Epithelial cell of prostate (primary cell): ENCODE measurements at places on chromosomes 1 and 21.

DNA sequence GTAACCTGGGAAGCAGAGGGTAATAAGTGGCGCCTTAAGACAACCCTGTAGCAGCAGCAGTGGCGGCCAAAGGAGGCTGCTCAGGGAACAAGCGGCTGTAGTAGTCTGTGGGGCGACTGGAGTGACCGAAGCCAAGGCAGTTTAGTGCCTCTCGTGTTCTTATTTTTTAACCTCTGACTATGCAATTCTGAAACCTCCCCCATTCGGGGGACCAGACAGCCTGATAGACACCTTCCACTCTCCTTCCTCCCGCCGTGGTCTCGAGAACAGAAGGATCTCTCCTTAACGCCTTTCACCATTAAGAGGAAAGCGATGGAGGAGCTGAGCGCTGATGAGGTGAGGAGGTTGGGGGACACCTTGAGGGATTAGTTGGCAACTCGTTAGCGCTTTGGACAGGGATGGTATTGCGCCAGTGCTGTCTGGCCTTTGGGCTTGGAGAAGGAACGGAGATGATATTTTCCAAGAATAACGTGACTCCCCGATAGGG, 644 bp downstream of the UBE4B start:
- no peak for DNase-seq

GRCh38 chr1:234933475-234933874, 195.2 kb downstream of the TOMM20 start:
- no peak for DNase-seq

GRCh38 chr21:42690586-42690985, 37.2 kb downstream of the PDE9A start:
- no peak for DNase-seq

- DNase-seq, result no peak
Measured at GRCh38 chr21:46229133-46229922, 754 bp upstream of the LSS start.

- no peak for DNase-seq
Measured at GRCh38 chr1:165841582-165842017, 14.2 kb downstream of the UCK2 start.

GRCh38 chr1:9580942-9581341, 7.8 kb upstream of the TMEM201 start:
- DNase-seq, result no peak

GRCh38 chr1:213075725-213076124, 24.7 kb downstream of the RPS6KC1 start:
- DNase-seq, result no peak

DNA sequence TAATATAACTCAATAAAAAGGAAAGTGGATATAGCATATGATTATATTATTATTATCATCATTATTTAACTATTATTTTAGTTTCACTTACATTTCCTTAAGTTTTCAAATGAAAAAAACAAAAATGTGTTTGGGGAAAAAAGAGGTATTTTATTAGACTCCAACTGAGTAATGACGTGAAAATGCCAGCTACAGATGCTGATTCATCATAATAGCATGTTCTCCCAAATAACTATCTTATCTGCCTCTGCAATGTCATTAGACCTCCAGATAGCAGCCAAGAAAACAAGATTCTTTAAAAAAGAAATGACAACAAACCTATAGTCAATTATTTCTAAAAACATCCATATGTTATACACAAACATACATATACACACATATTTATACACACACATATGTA, 1071.9 kb upstream of the TMPRSS15 start:
- no peak for DNase-seq

DNA sequence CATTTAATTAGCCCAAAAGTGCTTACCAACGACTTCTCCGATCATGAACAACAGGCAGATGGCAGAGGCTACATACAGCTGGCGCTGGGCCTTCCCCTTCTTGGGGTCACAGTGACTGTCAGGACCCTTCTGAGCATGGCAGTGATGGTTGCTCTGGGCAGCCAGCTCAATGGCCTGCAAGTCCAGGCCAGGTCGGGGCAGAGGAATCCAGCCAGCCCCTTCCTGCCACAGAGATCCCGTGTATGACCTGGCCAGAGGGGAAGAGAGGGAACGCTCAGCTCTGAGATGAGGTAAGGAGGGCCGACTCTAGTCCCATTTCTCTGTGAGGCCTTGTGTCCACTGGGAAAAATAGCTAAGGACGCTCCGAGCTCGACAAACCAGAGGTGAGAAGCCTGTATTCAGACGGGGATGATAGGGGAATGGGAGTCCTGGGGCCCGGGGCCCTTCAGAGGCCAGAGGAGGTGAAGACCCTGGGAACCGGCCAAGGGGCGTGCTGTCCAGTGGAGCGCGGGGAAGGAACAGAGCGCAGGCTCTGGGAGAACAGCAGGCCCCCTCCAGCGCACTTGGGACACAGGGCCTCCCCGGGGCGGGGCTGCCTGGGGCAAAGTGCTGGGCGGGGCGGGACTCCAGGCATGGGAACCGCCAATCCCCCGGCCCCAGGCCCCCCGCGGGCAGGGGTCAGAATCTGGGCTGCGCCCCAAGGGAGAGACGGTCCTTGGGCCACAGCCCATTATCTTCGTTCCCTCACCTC, 772 bp downstream of the SLC30A2 start:
- no peak for DNase-seq

DNA sequence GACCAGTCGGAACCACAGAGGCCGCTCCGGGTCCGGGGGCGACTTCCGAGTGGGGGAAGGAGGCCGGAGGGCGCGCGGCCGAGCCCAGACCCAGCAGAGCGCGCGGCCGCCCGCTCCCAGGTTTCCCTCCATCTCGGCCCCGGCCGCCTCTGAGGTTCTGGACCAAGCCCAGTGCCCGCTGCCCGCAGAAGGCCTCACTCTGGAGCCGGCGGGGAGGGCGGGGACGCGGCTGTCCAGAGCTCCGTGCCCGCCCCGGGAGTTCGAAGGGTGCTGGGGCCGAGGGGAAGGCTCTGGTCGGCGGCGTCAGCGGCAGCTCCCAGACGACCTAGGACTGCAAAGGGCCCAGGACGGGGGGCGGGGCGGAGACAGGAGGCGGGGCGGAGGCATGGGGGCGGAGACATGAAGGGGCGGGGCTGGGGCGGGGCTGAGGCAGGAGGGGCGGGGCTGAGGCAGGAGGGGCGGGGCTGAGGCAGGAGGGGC, 48.0 kb upstream of the SLC19A1 start:
- DNase-seq, result no peak

DNA sequence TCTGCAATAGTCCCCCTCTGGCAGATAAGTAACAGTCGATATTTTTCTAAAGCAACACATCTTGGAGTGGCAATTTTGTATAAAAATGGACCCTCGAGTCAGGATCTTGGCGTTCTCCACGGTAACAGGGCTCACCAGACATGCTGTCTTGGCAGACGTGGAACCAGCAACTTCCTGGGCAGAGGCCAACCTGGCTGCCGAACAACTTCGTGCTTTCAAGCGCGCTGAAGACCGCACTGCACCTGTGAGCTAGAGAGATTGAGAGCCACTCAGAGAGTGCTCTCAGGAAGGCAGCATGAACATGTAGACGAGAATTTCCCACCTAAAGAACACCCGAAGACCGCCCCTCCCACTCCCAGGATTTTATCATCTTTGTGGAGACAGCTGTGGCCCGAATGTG, 7.3 kb downstream of the C1orf174 start:
- DNase-seq, result no peak

DNA sequence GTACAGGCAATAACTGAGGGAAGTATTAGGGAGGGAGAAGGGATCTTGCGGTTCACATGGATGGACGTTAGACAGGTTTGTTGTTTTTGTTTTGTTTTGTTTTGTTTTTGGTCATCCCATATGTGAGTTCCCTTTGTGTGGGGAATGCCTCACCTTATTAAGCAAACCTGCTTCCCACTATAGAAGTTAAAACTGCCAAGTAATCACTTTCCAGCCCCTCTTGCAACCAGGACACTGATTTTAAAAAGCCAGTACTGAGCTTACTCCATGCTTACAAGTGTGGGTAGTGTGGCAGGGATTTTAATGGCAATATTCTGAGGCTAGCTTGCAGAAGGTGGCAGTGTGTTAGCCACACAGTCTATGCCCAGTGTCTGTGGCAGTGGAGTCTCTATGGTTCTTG, 26.5 kb downstream of the SPATA45 start:
- no peak for DNase-seq

DNA sequence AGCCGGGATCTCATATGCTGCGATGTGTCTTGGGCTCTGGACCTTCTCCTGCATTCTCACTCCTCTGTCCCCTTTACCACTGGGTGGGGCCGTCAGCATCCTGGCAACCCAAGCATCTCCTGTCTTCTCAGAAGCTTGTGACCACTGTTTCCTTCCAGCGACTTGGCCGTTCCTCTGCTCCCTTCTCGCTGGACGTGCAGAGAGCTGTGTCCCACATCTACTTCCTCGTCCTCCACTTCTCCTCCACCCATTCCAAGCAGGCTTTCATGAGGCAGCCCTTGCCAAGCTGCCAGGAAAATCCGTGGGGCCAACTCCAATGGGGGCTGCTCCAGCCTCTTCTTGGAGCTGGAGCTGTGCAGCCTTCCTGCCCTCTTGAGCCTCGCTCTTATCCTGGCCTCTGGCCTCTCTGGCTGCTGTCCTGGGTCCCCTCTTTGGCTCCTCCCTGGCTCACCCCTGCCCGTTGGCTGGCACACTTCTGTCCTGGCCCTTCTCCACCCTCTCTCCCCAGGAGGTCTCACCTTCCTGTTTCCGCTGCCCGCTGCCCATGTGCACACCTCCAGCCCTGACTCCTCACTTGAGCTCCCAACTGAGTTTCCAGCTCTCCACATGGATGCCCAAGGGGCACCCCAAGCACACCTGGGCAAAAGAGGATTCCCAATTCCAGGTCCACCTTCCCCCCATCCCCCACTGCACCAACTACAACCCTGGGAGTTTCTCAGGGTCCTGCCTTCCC, 8.7 kb downstream of the FAM131C start:
- no peak for DNase-seq

DNA sequence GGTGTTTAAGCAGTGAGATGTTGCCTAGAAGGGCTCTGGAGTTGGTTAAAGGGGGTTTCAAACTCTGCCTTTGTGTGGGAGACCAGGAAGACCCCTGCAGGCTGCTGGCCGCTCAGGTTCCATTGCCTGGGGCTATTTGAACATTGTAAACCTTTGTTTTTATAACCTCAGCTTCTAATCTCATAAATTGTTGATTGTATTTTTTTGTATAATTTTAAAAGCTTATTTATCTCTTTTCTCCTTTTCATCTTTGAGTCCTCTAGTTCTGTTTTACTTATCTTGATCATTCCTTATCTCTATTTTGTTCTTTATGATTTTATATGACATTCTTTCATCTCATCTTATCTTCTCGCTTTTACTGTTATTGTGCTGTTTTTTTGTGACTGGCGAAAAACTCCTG, 45.5 kb upstream of the SOX13 start:
- no peak for DNase-seq

DNA sequence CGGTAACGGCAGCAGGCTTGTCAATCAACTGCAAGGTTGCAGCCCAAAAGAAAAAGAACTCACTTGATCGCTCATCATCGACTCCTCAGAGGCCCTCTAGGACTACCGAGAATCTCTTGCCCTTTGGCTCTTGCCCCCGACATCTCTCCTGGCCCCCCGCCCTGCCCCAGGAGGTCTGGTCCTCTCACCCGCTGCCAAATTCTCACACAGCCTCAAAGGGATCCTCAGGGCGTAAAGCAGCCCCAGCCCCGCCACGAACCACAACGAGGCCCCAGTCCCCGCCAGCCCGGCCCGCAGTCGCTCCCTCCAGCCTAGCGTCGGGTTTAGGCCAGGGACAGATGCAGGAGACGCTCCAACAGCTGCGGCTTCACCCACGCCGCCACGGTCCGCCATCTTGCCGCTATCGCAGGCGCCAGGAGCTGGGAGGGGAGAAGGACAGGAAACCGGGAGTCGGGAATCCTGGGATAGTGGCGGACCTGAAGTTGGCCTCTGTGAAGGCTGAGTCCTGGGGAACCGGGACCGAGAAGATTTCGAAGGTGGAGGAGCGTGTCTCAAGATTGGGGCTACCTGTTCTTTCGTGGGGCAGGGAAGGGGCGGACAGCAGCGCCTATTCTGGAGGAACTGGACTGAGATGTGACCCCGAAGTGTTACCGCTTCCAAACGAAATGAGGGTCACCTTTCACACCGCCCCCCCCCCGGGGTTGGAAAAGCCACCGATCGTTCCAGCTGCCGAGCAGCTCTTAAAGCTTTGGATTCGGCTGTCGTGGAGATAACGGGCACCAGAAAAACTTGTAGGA, at the start of gene ST7L:
Gene ST7L (minus strand): TSS at position 421 of the 797 bp plus-strand sequence. CDS start 28 bp downstream, at position 393.
- DNase-seq, result no peak

DNA sequence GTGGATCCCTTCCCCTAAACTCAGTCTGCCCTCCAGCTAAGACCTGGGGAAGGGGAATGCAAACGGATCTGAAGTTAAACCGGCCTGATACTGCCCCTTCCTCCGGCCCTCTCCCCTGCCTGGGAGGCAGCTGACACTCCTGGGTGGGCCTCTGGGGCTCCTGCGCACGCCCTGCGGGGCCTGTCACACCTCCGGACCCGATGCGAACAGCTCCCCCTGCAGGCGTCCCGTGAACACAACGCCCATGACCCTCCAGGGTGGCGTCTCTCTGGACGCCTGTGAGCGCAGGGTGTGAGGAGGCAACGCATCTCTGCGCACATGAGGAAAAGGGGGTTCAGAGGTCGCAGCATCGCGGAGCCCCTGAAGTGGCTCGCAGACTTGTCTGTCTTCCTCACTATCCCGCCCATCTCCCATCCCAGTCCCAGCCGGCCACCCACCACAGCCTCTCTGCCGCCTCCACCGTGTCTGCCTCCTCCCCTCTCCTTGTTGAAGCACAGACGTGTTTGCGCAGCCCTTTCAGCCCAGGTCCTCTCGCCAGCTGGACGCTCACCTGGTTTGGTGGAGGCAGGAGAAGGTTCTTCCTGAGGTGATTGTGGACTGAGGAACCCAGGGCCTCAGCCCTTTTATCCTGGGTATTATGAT, 421 bp upstream of the LCE3A start:
- no peak for DNase-seq

GRCh38 chr1:161792740-161793139, 26.6 kb downstream of the ATF6 start:
- DNase-seq, result peak; percentile 70

DNA sequence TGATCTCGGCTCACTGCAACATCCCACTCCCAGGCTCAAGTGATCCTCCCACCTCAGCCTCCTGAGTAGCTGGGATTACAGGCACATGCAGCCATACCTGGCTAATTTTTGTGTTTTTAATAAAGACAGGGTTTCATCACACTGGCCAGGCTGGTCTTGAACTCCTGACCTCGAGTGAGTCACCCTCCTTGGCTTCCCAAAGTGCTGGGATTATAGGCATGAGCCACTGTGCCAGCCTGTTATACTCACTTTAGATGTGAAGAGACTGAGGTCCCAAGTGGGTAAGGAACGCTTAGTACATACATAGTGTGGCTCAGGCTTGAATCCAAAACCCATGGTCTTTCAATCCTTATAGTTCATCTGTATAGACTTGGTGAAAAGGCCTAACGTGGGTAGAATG, 63.7 kb upstream of the EPS8L3 start:
- DNase-seq, result no peak

- no peak for DNase-seq
Measured at GRCh38 chr21:45573452-45574035, 31.3 kb upstream of the SLC19A1 start.

- no peak for DNase-seq
Measured at GRCh38 chr1:238232084-238232710, 341.5 kb upstream of the ZP4 start.

DNA sequence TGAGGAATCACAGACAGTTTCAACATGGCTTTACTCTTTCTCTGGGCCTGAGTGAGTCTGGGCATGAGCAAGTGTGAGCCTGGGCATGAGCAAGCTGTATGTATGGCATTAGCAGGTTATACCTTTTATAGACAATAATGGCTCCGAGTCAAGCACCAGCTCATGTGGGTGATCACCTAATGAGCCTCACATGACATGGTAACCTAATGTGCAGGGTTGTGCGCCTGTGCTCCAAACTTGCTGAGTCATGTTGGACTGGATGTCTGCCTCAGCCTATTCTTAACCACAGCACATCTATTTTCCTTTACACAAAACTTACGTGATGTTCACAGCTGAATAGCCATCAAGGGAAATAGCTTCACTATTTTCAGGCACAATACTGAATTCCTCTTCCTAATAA, 236.2 kb upstream of the NRIP1 start:
- DNase-seq, result peak; percentile 69
